ENCODE measurements at places on chromosomes 4 and X.

DNA sequence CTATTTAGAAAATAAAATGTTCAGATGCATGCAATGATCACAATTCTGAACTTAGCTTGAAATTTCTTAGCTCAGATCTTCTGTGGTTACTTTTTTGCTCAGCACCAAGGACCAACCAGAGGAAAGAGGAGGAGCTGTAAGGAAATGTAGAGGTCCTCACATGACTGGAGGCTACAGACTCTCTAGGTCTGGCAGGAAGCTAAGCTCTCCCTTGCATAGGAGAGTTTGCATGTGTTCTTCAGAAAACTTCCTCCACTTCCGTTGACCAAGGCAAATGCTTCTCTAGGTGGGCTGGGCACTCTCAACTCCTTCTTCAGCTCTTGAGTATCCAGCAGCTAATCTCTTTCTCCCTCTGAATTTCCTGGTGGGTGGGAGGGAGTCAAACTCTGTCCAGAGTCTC lies 119.6 kb downstream of the BTC start:
- no peak for DNase-seq

GRCh38 chr4:31375936-31376335 lies 655.8 kb downstream of the PCDH7 start:
- no peak for DNase-seq

DNA sequence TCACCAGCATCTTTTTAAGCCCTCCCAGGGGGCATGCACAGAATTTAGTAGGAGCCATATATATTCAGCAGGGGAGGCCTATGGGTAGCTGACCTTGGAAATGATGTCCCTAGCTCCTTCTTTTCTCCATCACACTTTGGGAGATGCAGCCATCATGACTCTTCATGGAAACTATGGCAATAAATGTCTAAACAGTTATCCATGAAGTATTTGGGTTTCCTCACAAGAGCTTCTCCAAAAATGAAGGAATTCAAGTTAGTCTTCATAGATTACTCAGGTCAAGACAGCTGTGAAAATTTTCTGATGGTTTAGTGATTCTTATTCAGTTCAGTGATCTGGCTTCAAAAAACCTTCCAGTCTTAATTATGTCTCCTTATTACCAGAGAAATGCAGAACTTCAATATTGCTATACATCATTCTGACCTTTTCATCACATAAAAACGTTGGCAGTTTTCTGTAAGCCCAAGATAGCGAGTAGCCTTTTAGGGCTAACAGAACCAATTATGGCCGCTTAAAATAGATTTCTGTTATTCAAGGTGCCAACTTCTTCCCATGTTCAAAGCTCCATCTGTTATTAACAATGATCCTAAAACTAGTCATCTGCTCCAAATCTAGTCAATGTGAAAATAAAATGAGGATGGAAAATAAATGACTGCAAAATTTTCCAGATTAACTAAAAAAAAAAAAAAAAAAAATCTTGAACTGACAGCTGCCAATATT lies 52.5 kb downstream of the TMEM156 start:
- DNase-seq = no peak

DNA sequence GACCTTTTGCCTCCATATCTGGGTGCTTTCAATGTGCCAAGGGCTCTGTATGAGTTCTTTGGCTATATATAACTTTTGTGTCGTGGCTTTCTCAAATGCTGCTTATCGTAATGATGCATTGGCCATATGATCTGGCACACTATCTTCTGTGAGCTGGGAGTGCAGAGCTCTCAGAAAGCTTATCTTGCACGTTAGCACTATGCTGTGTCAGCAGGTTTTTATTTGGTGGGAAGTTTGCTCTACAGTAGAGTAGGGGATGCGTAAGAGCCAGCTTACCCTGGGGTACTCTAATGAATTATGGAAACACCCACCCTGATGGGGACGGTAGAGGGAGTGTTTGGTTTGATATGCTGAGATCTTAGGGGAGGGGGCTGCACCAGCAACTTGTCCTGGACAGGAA lies 119.6 kb downstream of the FAAH2 start:
- no peak for DNase-seq

DNA sequence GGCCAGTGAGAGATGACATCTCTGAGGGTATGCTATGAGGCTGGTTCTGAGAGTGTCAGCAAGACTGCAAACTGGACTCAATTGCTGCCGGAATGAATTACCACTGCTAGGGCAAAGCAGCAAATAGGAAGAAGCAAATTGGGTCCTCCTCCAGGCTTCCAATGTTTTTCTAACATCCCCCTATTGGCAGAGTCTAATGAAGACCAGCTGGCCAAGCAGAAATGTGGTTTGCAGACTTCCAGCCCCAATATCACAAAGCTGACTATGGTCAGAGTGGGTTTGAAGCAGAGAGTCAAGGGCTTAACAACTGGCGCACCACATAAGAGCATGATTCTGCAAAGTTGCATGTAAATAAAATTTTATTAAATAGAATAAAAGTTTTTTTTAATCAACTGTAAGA lies 225.4 kb upstream of the GLRA2 start:
- DNase-seq = no peak

DNA sequence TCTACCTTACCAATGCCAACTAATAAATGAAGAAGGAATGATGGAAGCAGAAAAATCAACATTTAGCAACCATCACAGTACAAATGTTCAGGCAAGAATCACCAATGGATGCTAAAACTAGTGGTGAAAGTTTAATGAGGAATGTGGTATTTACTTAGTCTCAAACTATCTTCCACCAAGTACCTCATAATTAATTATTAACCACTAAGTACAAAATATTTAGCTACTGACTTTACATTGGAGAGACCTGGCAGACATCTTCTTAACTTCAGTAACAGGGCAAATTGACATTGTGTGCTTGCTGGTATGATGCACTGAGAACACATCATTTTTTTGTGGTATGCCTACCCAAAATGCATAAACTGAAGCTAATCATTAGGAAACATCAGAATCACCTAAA lies 82.4 kb downstream of the DLG3 start:
- DNase-seq = no peak

DNA sequence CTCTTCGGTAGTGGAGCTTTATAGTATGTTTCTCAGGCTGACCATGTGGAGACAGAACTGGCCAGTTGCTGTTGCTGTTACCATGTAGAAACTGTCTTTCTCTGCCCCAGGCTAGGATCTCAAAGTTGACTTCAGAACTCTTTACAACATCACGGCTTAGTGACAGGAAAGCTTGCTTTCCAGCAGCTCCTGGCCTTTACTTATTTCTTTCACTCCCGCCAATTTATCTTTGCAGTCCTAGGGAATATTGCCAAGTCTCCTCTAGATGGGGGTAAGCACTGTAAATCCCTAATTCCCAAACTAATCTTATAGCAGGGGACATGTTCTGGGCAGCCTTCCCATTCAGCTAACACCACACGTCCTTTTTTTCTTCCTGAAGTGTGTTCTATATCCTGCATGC lies 631.6 kb downstream of the SPRY1 start:
- DNase-seq = no peak

DNA sequence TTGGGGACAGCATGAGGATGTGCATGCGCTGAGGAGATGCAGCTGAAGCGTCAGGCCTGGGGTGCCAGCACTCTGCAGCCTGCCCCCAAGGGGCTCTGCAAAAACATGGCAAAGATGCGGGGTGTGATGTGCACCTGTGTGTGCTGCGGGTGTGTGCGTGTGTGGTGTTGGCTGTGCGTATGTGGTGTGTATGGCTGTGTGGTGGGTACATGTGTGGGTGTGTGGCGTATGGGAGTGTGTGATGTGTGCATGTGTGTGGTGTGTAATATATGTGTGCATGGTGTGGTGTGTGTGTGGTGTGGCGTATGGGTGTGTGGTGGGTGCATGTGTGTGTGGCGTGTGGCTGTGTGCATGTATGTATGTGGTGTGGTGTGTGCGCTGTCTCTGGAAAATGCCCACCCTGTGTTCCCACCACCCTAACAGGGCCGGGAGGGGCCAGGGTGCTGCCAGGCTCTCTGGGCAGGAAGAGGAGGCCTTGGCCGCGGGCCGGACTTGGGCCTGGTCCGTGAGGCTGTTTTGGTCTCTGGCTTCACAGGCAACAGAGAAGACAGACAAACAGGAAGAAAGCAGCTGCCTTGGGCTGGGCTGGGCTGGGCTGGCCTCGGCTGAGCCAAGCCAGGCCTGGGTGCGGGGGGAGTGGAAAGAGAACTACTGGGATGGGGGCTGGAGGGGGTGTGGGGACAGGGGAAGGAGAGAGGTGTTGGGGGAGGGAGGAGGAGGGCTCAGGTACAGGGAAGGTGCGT lies 1.1 kb upstream of the AVPR2 start:
- no peak for DNase-seq

GRCh38 chrX:19954335-19955096 lies 36.3 kb downstream of the BCLAF3 start:
- no peak for DNase-seq

DNA sequence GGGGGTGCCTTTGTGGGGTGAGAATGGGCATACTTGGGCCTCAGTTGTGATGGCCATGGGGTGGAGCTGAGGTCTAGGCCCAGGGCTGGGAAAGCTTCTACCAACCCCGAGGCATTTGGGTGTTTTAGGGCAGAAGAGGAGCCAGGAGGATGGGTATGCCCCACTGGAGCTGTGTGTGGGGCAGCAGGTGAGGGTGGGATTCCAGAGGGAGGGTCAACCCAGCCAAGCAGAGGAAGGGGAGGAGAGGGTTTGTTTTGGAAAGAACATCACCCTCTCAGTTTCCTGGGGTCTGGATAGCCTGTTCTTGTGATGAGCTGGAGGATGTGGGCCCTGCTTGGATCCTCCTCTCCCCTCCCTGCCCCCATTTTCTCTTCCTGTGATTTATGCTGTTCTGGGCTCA lies 620 bp downstream of the IL9R start:
- DNase-seq = no peak

DNA sequence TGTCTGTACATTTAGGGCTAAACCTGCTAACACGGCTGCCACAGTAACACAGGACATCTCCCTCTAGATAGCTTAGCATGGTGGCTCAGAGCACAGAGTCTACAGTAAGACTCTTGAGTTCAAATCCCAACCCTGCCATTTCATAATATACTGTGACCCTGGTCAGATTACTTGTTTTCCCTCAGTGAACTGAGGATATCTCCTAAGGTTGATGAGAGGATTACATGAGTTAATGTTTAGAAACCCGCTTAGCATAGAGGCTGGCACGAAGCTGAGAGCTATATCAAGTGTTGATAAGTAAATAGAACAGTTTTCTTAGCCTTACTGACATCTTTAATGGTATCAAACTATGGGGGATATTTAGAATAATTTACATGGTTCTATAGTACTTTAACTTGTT lies 37.2 kb downstream of the CASP3 start:
- DNase-seq = no peak

GRCh38 chrX:12974305-12974795 lies 560 bp upstream of the TMSB4X start:
- DNase-seq = no peak

DNA sequence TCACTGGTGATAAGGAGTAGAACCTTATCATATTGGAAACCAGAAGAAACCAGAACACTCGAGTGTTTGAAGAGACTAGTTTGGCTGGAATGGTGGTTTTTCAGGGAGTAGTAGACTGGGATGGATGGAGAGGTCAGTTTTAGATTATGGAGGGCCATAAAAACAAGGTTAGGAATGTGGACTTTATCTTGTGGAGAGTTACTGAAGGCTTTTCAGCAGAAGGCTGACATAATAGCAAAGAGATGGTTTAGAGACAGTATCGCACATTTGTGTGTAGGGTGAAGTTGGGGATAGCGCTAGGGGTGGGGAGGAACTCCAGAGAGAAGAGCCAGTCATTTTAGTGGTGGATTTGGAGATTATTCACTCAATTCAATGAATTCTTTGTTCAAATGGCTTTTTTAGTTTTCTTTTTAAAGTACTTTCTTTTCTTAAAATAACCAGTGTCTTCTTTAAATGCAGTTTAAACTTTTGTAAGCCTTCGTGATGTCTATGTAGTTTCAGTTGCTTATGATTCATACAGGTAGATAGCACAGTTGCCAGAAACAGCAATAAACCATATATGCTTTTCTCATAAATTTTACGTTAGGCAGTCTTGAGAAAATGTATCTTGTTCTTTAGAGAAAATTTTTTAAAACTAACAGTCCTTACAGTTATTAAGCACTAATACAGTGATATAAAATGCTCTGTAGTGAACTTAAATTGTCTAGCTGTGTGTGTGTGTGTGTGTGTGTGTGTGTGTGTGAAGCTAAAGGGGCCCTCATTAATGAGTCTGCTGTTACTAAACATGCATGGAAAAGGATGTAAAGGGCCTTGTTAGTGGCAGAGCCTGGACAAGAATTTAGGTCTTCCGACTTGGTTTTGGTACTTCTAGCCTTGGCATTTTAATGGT lies 3.8 kb downstream of the ARHGAP10 start:
- no peak for DNase-seq

DNA sequence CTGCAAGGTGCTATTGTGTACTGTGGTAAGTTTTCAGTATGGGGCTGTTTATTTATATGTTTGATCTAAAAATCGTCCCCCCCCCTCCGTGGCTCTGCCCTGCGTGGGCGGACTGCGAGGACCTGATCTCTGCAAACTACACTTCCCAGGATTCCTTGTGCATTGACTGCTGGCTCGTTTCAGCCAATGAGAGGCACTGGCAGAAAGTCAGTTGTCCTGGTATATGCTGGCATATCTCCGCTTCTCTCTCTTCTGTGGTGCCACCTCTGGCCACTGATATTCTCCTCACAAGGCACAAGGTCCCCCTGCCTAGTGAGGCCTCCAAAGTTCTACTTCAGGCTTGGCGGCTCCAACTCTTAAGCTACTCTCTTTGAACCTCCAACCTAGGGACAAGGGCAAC lies 168.8 kb upstream of the ZFP42 start:
- no peak for DNase-seq

DNA sequence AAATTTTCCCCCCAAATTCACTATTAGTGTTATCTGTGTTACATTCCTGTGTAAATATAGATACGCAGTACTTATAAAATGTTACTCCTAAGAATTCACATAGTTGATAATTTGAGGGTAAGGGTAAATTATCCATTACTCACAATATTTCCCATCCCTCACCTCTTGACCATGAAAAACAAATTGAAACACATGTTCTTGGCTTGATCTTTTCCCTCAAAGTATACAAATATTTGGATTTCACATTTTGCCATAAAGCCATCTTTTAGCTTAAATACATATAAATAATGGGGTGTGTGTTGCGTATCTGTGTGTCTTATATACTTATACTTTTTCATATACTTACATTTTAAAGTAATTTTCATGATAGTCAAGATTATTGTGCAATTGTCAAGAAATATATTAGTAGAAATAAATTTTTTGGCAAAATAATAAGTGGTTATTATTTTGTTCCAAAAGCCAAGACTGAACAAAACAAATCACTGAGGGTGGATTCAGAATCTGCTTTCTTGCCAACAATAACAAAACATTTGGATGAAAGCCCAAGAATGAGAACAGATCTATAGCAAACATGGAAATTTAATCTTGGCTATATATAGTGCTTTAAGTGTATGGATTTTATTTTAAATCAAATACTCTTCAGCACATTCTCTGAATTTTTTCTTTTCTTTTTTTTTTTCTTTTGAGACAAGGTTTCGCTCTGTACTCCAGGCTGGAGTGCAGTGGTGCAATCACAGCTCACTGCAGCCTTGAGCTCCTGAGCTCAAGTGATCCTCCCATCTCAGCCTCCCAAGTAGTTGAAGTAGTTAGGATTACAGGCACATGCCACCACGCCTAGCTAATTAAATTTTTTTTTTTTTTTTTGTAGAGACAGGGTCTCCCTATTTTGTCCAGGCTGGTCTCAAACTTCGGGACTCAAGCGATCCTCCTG lies 48.5 kb upstream of the PRSS48 start:
- no peak for DNase-seq

GRCh38 chr4:150462743-150463142 lies 119.2 kb upstream of the MAB21L2 start:
- DNase-seq = no peak

Data from Caki2 (cell line).